ENCODE measurements at places on chromosomes 4 and X. TPM values are rescaled to one million over a fixed set of nuclear protein-coding genes. Genes with fewer than 3 reads are reported as not detected.

Gene ANK2
- total RNA-seq, result 36.7 TPM

Gene IL9R
- total RNA-seq, result 0.44 TPM

DNA sequence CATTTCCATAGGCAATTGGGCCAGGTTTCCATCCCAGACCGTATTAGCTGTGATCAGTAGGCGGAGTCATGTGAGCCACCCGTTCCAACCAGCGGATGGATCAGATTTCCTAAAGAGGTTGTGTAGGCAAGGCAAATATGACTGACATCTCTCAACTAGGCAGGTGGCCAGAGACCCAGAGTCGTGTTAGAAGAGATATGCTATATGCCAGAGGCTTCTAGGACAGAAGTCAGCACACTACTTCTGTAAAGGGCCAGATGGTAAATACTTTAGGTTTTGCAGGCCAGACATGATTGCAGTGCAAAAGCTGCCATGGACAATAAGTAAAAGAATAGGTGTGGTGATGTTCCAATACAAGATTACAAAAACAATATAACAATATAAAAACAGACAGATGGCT is 788.4 kb downstream of the RPA4 start:
- H3K36me3 ChIP-seq, result no peaks in the 10 kb centered on the region
- H3K4me1 ChIP-seq, result no peaks in the 10 kb centered on the region
- H3K4me3 ChIP-seq, result no peak overlapping the region
- H3K27ac ChIP-seq, result no peak overlapping the region
- no peak for DNase-seq

Gene RHOXF2B
- not detected for total RNA-seq

GRCh38 chr4:8920289-8920965 is 48.8 kb upstream of the HMX1 start:
- no peaks in the 10 kb centered on the region for H3K27me3 ChIP-seq
- H3K36me3 ChIP-seq, result no peaks in the 10 kb centered on the region
- no peak overlapping the region for H3K4me3 ChIP-seq
- peak; percentile 36 for DNase-seq
- no peak overlapping the region for H3K27ac ChIP-seq

GRCh38 chr4:70948665-70949260 is 44.7 kb upstream of the DCK start:
- H3K4me3 ChIP-seq, result no peak overlapping the region
- no peak overlapping the region for H3K27ac ChIP-seq
- no peaks in the 10 kb centered on the region for H3K4me1 ChIP-seq
- H3K27me3 ChIP-seq, result no peaks in the 10 kb centered on the region
- no peaks in the 10 kb centered on the region for H3K36me3 ChIP-seq

Gene ZNF157
- not detected for total RNA-seq

DNA sequence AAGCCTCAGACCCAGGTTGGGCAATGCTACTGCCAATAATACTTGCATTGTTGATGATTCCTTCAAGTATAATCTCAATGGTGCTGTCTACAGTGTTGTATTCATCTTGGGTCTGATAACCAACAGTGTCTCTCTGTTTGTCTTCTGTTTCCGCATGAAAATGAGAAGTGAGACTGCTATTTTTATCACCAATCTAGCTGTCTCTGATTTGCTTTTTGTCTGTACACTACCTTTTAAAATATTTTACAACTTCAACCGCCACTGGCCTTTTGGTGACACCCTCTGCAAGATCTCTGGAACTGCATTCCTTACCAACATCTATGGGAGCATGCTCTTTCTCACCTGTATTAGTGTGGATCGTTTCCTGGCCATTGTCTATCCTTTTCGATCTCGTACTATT is 7.4 kb downstream of the LPAR4 start:
- no peaks in the 10 kb centered on the region for H3K36me3 ChIP-seq
- no peaks in the 10 kb centered on the region for H3K4me1 ChIP-seq
- no peaks in the 10 kb centered on the region for H3K27me3 ChIP-seq
- no peak overlapping the region for H3K4me3 ChIP-seq
- H3K27ac ChIP-seq, result no peak overlapping the region

Gene INPP4B
- total RNA-seq, result 113 TPM

GRCh38 chrX:72569786-72570185 is 2.9 kb downstream of the HDAC8 start:
- no peak overlapping the region for H3K4me3 ChIP-seq
- no peak overlapping the region for H3K27ac ChIP-seq
- DNase-seq, result no peak

DNA sequence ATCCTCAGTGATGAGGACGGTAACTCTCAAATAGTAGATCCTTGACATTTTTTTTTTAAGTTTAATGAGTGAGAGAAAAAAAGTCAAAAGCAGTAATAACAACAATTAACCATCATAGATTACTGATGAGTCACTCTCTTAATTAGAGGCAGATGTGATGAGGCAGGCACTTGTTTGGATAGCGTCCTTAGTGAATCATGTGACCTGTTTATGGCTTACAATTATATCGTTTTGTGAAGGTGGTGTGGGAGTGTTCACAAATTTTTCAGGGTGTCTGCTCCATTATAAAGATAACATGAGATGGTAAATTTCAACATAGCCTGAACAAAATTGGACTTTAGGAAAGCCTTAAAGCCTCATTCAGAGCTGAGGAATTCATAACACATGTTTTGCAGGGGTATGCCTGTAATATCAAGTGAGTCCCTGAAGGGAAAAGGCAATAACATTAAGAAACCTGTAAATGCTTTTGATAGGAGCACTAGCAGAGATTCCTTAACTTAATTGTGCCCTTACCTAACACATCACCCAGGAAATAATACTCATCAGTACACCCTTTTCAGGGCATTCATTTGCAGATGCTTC is 51.9 kb upstream of the XIAP start:
- no peaks in the 10 kb centered on the region for H3K27me3 ChIP-seq
- no peak for DNase-seq
- H3K4me3 ChIP-seq, result no peak overlapping the region
- no peak overlapping the region for H3K27ac ChIP-seq
- H3K4me1 ChIP-seq, result no peaks in the 10 kb centered on the region

Gene TMEM35A
- 2.1 TPM for total RNA-seq

DNA sequence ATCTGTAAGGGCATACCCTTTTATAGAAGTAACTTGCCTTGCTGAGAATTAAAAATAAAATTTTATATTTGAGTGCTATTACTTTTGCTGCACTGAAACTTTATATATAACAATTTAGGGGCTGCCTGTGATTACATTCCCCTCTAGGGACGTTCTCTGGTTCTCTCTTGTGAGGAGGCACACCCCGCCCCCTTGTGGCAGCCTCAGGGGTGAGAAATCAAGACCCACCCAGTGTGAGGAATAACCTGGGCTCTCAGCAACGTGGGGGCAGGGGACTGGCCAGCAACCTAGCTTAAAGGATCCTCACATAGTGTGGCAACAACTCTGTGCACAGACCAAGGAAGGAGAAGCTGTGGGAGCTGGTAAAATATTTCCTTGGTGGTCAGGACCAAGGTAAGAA is 43.7 kb downstream of the MAGEA9 start:
- no peak overlapping the region for H3K4me3 ChIP-seq
- H3K36me3 ChIP-seq, result no peaks in the 10 kb centered on the region
- H3K4me1 ChIP-seq, result no peaks in the 10 kb centered on the region
- no peak overlapping the region for H3K27ac ChIP-seq

GRCh38 chrX:39201305-39201990 is 400.2 kb downstream of the MID1IP1 start:
- no peak overlapping the region for H3K4me3 ChIP-seq
- H3K27ac ChIP-seq, result no peak overlapping the region

GRCh38 chrX:43808231-43808630 is 74.0 kb downstream of the MAOB start:
- H3K27me3 ChIP-seq, result peaks cover 51% of the 10 kb centered on the region
- H3K36me3 ChIP-seq, result no peaks in the 10 kb centered on the region
- H3K27ac ChIP-seq, result no peak overlapping the region

DNA sequence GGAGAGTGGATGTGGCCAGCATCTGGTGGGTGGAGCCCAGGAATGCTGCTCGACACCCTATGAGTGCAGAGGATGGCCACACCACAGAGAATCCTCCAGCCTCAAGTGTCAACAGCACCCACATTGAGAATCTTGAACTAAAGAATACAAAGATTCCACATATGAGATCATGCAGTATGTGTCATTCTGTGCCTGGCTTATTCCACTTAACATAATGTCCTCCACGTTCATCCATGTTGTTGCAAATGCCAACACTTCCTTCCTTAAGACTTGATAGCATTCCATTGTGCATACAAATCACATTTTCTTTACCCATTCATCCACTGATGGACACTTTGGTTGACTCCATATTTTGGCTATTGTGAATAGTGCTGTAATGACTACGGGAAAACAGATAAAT is 145.8 kb downstream of the PRKX start:
- no peaks in the 10 kb centered on the region for H3K27me3 ChIP-seq
- no peak overlapping the region for H3K27ac ChIP-seq
- no peaks in the 10 kb centered on the region for H3K4me1 ChIP-seq
- H3K36me3 ChIP-seq, result no peaks in the 10 kb centered on the region
- DNase-seq, result no peak

GRCh38 chr4:16783119-16783518 is 115.3 kb downstream of the LDB2 start:
- no peaks in the 10 kb centered on the region for H3K36me3 ChIP-seq
- no peak overlapping the region for H3K27ac ChIP-seq
- no peaks in the 10 kb centered on the region for H3K27me3 ChIP-seq
- DNase-seq, result no peak

DNA sequence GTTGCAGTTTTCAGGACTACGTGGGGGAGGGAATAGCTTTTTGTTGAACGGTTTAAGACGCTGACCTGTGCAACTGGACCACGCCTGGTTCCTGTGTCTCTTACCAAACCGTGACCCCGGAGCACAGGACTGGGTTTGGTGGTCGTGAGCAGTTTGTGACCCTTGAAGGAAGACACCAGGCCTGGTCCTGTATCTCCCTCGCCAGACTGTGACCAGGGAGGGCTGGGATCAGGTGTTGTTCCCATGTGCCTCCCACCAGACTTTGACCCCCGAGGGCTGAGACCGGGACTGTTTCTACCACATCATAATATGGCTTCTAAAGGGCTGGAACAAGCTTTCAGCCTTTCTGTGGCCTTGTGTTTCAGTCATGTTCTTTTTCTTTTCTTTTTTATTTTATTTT is 683 bp downstream of the EBP start:
- no peaks in the 10 kb centered on the region for H3K36me3 ChIP-seq
- H3K4me1 ChIP-seq, result no peaks in the 10 kb centered on the region
- DNase-seq, result no peak
- H3K27me3 ChIP-seq, result peaks cover 9% of the 10 kb centered on the region

Gene SOX3
- total RNA-seq, result not detected

DNA sequence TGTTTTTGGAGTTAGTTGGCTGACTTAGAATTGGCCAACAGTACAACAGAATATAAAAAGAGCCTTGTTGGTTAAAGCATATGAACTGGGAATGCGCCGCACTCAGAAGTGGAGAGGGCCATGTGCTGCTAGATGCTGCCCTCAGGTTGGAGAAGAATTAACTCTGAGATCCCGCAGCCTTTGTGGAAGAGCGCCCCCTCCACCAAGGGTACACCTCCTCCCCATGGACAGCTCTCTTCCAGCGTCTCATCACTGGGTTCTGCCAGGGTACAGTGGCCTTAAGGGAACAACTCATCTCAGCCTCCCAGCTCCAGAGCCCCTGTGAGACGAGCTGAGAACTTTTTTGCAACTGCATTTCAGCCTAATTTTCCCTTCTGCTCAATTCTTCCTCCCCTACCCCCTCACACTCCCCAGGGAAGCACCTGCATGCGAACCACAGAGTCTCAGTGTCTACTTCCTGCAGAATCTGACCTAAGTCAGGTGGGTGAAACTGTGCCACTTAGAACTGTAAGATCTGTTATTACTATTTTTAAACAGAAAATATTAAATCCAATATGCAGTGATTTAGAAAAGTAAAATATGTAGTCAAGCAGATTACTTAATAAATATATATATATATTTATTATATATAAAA is 380.6 kb downstream of the RAB28 start:
- no peaks in the 10 kb centered on the region for H3K4me1 ChIP-seq
- no peaks in the 10 kb centered on the region for H3K36me3 ChIP-seq
- no peak for DNase-seq
- H3K4me3 ChIP-seq, result no peak overlapping the region

Gene GYPB
- not detected for total RNA-seq

DNA sequence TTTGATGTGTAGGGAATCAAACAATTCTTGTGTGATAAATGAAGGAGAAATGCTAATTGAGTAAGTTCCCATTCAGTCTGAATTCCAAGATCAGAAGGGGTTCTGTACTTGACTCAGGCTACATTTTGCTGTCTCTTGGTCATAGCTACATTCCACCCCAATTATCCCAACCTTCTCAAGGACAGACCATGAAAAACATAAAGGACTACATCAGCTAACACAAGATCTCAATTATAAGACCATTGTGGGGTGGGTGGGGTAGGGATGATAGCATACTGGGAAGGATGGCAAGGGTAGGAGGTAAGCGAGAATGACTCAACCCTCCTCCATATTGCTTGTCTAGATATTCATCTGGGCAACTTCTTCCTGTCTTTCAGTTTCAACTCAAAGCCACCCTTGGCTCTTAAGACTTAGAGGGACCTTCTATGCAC is 87.4 kb upstream of the ETNPPL start:
- H3K27me3 ChIP-seq, result no peaks in the 10 kb centered on the region
- DNase-seq, result no peak
- no peak overlapping the region for H3K27ac ChIP-seq
- H3K36me3 ChIP-seq, result no peaks in the 10 kb centered on the region
- H3K4me3 ChIP-seq, result no peak overlapping the region

GRCh38 chrX:153769158-153769864 is 5.3 kb downstream of the PLXNB3 start:
- peaks cover 52% of the 10 kb centered on the region for H3K27me3 ChIP-seq
- no peak overlapping the region for H3K27ac ChIP-seq
- H3K36me3 ChIP-seq, result no peaks in the 10 kb centered on the region
- no peak overlapping the region for H3K4me3 ChIP-seq
- no peaks in the 10 kb centered on the region for H3K4me1 ChIP-seq
- DNase-seq, result no peak

DNA sequence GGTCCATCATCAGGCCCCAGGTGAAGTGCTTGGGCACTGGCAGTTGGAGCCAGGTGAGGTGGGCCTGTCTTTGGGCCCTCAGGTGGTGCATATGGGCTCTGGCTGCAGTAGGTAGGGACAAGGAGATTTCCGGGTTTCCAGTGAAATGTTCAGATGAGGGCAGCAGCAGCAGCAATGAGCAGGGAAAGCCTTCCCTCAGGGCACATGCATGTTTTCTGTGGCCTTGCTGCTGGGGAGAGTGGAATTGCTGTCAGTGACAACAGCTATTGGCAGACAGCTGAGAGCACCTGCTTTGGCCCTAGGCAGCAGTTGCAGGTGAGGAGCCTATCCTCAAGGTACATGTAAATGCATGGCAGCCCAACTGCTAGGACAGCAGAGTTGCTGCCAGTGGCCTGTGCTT is 58.9 kb upstream of the QRFPR start:
- no peaks in the 10 kb centered on the region for H3K36me3 ChIP-seq
- no peak overlapping the region for H3K4me3 ChIP-seq
- no peaks in the 10 kb centered on the region for H3K4me1 ChIP-seq
- H3K27ac ChIP-seq, result no peak overlapping the region
